Stomach (tissue), 19 donors: ENCODE measurements at places on chromosomes 3 and 15.
A peak's percentile ranks its signal among the peaks of the same experiment; 100 is the strongest.

GRCh38 chr3:143352850-143353550, 233.4 kb downstream of the CHST2 start:
- DNase-seq, result no peak

DNA sequence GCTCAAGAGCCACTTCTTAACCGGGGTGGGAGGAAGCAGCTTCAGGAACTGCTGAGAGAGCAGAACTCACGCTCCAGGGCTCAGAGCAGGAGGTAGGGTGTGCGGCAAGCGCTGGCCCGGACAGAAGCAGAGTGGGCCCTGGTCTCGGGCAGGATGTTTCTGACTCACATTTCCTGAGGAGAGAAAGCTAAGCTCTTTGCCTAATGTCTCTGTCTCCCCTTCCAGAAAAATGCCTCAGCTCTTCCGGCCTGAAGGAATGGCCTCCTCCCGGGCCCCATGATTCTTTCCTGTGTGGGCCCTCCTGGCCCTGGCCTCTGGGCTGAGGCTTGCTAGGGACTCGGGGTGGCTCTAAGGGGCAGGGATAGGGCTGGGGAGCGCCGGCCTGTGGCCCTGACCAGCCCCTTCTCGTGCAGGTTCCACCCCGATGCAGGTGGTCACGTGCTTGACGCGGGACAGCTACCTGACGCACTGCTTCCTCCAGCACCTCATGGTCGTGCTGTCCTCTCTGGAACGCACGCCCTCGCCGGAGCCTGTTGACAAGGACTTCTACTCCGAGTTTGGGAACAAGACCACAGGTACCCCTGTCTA, 4.1 kb upstream of the STAB1 start:
- peak; percentile 44 for DNase-seq

DNA sequence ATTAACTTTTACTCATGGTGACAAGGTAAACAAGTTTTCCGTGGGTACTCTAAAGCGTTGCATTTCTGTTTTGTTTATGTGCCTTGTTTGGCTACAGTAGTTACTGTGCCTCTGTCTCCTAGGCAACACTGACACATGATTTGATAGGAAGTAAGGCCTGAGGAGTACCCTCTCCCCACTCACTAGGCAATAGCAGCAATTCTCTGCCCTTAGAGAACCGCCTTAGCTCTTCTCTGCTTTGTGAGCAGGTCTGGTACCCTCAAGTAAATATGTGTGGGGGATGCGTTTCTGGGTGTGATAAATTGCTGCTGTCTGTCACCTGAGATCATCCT, at the start of gene IL5RA:
Gene IL5RA (minus strand): TSS at position 76 of the 332 bp plus-strand sequence. CDS start 5,390 bp downstream, outside the sequence.
- peak; percentile 65 for DNase-seq

GRCh38 chr15:41079717-41080116, 36.4 kb downstream of the INO80 start:
- no peak for DNase-seq

GRCh38 chr3:16665282-16665741, 60.1 kb upstream of the DAZL start:
- DNase-seq, result peak; percentile 34

- DNase-seq, result no peak
These were observed 32.3 kb upstream of the CRTC3 start for GRCh38 chr15:90497376-90497775.

- peak; percentile 44 for DNase-seq
These were observed 32.1 kb downstream of the KIF9 start for GRCh38 chr3:47250309-47251060.

DNA sequence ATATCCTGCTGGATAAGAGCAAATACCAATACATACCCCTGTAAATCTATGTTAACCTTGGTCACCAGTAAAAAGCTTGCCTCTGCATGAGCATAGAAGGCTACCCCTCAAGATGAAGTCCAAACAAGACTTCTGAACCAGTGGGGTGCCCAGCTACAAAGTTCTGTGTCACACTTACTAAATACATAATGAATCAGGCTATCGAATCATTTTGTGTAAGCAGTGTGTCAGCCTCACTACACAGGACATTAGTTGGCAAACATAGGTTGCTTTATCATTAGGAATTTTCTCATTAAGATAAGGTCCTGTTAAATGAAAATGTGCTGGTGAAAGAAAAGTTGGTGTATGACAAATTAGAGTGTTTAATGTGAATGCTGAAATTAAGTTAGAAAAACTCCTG, 452.0 kb downstream of the MFSD1 start:
- no peak for DNase-seq

DNA sequence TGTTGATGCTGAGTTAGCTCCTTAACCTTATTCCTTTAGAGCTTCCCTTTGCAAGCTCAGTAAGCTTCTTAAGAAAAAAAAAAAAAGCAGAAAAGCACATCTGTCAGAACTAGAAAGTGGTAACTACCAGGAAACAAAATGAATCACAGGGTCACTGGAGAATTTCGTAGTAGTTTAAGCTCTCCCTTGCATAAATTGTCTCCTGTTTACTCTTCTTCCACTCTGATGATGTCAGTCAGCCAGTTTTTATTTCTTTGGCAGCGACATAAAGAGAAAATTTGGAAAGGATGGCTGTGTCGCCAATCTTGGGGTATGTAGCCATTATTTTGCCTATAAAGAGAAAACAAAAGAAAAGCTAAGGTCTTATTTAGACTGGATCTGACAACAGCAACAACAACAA, 3.2 kb upstream of the GABRR3 start:
- DNase-seq, result no peak

DNA sequence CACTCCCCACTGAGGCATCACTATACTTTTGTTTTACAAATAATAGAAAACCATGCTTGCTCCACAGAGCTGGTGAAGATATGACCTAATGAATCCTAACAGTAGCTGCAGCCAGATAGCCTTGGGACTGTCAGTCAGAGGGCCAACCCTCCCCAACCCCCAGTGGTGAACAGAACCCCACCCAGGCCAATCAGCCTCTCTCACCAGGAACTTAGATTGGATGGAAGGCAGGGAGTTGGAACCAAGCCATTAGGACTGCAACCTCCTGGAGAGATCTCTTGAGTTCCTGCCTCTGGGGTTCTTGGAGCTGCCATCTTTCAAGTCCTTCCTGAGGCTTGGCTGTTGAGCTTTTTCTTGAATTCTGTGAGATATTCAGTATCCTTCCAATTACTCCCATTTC, 3.0 kb upstream of the MRPS22 start:
- no peak for DNase-seq

DNA sequence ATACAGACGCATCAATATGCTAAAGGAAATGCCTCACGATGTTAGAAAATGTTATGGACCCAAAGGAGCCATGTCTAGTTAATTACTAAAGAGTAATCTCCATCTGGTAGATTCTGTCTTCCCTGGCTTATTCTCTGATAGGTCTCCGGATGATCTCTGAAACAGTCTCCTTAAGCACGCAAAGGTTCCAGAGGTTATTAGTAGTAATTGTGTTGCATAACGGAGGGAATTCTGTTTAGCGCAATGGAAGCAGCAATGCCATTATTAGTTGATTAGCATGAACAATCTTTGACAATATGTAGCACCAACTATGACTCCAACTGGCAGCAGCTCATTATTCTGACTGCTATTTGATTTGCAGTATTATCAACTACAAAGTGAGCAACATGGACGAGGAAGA, 952.5 kb upstream of the SEMA6D start:
- no peak for DNase-seq

DNA sequence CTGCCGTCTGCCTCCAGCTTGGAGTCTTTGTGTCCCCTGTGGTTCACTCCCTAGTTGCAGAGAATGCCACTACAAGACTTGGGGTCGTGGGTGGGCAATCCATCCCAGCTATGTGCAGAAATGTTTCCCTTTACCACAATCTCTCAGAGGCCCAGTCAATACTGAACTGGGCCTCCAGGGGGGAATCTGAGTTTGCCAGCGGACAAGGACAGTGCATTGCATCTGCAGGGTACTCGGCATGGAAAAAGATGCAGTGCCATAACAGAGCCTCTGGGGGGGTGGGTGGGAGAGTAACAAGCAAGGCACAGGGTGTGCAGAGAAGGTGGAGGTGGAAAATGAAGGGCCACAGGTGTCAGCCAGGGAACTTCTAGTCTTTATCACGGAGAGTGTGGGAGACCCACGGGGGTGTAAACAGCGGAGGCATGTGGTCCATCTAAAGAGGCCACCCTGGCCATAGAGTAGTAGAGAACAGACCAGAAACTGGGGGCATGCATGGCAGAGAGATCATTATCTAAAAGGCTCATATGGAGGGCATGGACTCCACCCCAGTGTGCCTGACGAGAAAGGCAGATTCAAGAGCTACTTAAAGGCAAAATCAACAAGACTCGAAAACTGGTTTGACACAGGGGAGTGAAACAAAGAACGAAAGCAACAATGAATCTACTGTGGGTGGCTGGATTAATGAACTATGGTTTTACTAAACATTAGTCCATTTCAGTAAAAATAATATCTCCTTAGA, 182.4 kb downstream of the ANXA2 start:
- DNase-seq, result no peak

GRCh38 chr3:114697401-114697800, 403.6 kb downstream of the TIGIT start:
- DNase-seq, result no peak

DNA sequence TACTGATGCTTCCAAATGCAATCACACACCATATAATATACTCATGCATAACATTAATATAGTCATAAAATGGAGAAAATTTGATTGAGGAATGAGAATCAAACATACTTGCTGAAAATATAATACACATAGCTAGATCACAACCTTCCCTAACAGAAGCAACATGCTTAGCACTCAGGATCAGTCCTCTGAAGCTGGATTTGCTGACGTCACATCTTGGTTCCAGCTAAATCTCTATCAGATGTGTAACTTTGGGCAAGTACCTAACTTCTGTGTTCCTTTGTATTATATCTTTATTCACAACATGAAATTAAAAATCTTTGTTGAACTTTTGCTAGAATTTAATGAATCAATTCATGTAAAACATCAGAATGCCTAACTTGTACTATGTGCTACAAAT, 263.5 kb downstream of the ZNF385D start:
- no peak for DNase-seq

GRCh38 chr3:77780278-77780996, 740.5 kb downstream of the ROBO2 start:
- DNase-seq, result peak; percentile 10

DNA sequence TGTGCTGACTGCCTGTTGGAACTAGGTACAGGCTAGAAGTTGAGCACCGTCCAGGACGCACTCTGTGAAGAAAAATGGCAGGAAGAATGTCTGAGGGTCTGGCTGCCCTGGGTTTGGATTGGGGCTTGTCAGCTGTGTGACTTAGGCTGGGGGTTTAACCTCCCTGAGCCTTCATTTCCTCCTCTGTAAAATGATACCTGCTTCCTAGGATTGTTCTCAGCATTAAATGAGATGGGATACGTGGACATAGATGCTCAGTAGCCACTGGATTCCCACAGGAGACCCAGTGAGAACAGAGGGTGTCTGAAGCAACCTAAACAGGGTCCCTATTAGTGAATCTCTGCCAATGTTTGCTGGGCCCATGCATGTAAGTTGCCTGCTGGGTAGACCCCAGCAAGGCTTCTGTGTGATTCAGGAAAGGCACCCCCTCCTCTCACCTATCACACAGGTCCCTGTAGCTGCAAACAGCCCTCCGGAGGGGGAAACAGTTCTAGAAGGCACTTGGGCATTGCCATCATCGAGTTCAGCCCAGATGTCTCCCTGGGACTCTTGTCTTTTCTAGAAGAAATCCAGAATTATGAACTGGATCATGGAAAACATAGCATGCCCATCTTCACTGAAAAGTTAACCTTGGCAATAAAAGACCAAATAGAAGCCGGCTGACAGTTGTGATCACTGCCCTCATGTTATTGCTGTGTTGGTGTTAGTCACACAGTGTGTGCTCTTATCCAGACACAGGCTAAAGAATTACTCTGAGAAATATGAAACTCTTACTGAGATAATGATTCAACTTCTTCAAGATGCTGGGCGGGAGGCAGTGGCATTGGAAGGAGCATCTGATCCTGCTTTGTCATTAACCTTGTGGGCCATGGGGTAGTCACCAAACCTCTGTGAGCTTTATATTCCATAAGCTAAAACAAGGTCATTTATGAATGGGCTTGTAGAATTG, 64.5 kb downstream of the SMAD6 start:
- DNase-seq, result no peak

DNA sequence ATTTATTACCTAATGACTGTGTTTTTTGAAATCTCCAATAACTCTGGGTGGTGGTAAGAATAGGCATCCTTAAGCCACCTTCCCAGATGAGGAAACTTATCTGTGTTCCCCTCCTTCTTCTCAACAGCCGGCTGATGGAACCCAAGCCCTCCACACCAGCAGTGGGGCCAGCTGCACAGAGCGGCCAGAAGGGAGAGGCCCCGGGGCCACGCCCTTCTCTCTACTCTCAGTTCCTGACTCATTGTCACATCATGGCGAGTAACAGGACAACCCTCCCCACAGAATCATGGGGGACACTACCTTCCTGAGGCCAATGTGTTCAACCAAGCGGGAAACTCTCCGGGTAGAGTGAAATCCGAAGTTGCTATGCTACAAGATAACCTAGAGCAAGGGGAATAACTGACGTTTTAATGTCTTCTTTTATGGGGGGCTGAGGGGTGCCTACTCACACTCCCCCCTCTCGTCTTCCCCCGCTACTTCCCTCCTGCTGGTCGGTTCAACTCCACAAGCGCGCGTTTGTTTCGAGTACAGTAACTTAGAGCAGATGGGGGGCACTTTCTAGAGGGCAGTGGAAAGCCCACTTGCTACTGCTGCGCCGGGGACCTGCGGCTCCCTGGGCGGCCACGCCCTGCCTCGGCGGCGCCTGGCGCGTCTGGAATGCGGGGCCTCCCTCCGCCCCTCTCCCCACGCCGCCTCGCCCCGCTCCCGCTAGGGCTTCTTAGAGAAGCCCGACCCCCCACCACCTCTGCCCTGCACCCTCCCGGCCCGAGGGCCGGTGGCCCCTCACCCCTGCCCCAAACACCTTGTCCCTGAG, 621 bp downstream of the ANXA2 start:
- DNase-seq, result peak; percentile 66

- DNase-seq, result no peak
These were observed at the start of gene BNC1 for GRCh38 chr15:83284559-83285283. Gene BNC1 (minus strand): TSS chr15:83284664. CDS start chr15:83284628, 36 bp downstream.

- DNase-seq, result no peak
These were observed 308.8 kb upstream of the NR2E3 start for GRCh38 chr15:71501344-71502076.

DNA sequence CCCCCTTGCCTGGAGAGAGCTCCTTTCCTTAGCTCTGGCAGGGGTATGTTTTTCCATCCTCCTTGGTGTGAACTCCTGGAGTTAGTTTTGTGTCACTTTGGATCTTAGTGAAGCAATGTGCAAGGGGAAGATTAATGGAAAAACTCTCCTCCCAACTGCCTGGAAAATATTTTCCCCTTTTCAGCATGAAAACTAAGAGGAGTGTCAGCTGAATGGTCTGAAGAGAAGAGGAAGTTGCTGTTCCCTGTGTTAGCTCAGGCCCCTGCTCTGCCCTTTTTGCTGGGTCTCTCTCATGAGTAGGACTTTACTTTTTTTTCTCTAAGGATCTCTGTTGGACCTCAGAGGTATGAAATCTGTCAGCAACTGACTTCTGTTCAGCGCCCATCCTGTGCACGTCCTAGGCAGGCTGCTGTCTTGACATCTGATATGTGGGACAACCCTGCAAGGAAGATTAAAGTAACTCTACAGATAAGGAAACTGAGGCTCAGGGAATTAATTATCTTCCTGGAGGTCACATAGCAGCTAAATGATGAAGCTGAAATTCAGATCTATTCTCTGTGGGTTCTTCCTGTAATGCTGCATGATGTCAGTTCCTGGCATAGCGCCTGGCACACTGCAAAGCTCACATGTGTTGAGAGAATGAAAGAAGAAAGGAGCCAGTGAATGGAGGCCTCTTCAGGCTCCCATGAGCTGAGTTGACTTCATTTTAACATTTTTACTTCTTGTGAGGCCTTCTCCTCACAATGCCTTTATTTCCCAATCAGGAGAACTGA, 109.7 kb upstream of the GALNT15 start:
- no peak for DNase-seq

GRCh38 chr3:49012441-49013017, 5.3 kb downstream of the WDR6 start:
- no peak for DNase-seq

- no peak for DNase-seq
These were observed 8.2 kb upstream of the ITGA11 start for GRCh38 chr15:68440136-68440535.
